ENCODE measurements at places on chromosomes 2 and 18. TPM values are rescaled to one million over a fixed set of nuclear protein-coding genes. Genes with fewer than 3 reads are reported as not detected.

Gene SERPINB4
- total RNA-seq: not detected

Gene MRPL33
- total RNA-seq: 118 TPM

Gene LYPD6
- total RNA-seq: 0.27 TPM

Gene SPAG16
- 26.3 TPM for total RNA-seq

Gene TMEM131
- 52.0 TPM for total RNA-seq

Gene ZSWIM2
- total RNA-seq: not detected

Gene VIT
- 23.9 TPM for total RNA-seq

Gene OSBPL6
- 4.6 TPM for total RNA-seq

Gene NDC80
- total RNA-seq: 1.6 TPM

Gene C18orf54
- 1.6 TPM for total RNA-seq

Gene MZT2A
- total RNA-seq: 43.3 TPM

Gene ARHGEF4
- total RNA-seq: 2.8 TPM

GRCh38 chr2:3302751-3303582 is 74.7 kb downstream of the EIPR1 start:
- no peak for DNase-seq

- DNase-seq: no peak
These were observed 13.7 kb downstream of the LRRTM4 start for GRCh38 chr2:77508511-77508910.

DNA sequence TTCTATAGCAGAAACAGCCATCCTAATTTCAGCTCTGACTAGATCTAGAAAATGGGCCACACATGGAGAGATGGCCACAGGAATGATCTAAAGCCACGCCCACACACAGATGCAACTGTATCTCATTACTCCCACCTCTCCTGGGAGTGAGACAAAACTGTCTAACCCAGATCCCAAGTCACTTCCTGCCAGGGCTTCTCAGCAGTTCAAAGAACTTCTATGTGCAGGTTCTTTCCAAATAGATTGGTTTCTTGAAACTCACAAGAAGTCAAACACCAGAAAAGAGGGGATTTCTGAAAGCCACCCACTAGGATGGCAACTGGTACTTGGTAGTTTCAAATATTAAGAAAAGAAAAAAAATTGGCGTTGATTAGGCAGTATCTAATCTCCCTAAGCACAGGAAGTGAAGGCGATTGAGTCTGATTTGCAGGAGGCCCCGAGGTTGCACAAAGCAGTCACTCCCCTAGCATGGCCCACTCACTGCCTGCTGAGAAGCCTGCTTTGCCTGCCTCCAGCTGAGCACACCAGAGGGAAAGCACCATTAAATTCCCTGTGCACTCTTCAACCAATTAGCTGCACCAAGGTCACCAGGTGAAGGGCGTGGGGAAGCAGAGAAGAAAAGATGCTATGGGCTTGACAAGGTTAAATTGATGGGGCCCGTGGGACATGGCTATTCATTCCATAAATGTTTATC is 51.1 kb downstream of the PAPOLG start:
- DNase-seq: no peak

GRCh38 chr2:54074606-54075341 is 40.6 kb upstream of the ACYP2 start:
- DNase-seq: no peak

GRCh38 chr2:221911890-221912289 is 339.8 kb upstream of the EPHA4 start:
- DNase-seq: no peak

DNA sequence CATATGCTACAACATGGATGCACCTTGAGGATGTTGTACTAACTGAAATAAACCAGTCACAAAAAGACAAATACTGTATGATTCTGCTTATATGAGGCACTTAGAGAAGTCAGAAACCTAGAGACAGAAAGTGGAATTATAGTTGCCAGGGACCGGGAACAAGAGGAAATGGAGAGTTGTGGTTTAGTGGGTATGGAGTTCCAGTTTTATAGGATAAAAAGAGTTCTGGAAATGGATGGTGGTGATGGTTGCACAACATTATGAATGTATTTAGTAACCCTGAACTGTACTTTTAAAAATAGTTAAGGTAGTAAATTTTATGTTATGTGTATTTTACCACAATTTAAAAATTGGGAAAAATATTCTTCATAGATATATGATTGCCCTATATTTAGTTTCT is 97.7 kb downstream of the DPP4 start:
- DNase-seq: no peak

- no peak for DNase-seq
These were observed 53.3 kb upstream of the COL5A2 start for GRCh38 chr2:189232759-189233406.

GRCh38 chr2:240189686-240190085 is 49.2 kb upstream of the OTOS start:
- DNase-seq: no peak

DNA sequence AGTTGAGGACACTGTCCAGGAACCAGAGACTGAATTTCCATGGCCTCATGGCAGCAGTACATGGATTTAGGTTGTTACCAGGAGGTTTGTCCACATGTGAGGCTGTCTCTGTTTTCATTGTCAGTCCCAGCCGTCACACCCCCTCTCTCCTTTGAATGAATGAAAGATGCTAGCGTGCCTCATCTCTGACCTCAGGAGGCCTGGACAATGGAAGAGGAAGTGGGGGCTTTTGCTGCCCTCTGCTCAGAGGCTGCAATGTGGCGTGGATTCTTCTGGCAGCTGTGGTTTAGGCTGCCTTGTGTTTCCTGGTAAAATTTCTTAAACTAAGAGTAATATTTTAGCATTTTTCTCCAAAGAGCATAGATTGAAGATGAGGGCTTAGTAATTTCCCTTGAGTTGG is 47.5 kb downstream of the RAB31 start:
- no peak for DNase-seq

DNA sequence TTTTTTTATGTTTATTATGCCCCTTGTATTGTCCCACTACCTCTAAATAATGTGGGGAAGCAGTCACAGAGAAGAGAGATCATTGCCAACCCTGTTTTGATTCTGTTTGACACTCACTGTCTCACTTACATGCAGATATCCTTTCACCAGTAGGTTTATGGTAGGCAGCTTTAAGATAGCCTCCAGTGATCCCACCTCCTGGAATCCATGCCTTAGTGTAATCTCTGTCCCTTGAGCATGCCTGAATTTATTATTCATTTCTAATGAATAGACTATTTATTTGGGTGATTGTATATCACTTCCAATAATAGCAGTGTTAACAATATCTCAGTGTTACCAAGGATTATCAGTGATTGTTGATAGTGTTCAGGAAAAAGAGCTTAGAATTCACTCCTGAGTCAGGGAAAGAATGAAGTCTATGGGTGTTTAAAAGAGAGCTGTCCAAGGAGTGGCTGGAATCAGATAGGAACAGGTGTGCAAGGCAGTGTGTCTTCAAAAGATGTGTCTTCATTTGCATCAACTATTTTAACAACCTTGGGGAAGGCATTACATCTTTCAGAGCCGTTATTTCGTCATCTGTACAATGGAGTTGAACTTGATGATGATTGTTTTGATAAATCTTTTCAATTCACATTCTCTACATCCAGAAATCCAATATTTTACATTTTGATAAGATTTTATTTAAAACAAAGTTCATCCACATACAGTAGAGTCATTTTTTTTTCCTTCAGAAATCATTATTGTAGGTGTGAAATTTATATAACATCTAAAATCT is 31.9 kb downstream of the PKP4 start:
- DNase-seq: no peak

DNA sequence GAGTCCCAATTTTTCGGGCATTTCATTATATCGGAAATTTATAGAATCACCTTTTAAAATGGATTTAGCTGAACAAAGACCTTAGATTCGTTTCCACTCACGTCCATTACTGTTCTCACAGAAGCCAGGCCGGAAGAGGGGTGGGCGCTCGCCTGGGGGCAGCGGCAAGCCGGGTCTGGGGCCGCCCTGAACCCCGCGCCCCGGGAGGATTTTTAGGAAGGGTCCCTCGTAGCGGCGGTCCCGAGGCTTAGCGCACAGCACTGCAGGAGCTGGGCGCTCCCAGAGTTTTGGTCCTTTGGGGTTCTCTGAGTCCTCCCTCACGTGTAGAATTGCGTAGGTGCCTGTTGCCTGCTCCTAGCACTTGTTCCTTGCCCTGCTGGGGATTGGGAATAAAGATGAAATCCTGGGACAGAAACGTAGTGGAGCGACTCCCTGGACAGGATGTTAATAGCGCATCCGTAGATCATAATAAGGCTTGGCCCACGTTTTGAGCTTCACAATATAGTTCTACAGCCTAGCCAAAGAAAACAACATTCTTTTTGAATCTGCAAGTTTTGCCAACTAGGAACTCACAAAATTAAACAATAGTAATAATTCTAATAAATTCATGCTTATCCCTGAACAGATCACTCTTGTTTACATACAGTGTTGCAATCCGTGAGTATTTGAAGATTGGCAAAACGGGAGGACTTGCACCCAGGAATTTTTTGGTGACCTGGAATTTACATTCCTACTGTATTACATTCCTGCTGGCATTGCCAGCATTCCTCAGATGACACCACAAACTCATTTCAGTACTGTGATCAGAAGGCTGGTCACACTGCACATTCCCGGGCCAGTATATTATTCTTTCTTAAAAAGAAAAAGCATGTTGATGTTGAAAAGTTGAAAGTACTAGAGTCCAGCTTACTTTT is 875 bp downstream of the C18orf63 start:
- DNase-seq: no peak

- DNase-seq: no peak
These were observed 202.3 kb downstream of the LRP1B start for GRCh38 chr2:141928476-141928875.

- no peak for DNase-seq
These were observed 89.7 kb downstream of the KCTD1 start for GRCh38 chr18:26458526-26459232.

GRCh38 chr2:200702646-200703118 is 109.0 kb upstream of the BZW1 start:
- DNase-seq: no peak

- DNase-seq: no peak
These were observed 3.9 kb upstream of the GPR75 start for GRCh38 chr2:53863538-53864227.

DNA sequence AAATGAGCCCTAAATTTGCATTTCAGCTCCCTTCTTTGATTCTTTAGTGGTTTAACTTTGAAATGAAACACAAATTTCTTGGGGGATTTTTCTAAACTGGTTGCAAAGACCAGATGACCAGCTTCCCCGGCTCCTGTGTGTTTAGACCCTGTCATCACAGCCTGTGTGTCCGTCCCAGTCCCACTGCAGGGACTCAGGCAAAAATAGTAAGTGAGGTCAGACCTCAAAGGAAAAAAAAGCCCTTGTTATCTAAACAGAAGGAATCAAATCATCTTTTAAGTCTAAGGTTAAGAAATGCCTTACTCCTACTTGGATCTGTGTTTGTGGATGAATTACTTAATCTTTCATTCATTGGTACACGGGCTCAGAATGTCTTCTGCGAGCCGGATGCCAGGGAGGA is 423.7 kb downstream of the LPIN1 start:
- DNase-seq: no peak

DNA sequence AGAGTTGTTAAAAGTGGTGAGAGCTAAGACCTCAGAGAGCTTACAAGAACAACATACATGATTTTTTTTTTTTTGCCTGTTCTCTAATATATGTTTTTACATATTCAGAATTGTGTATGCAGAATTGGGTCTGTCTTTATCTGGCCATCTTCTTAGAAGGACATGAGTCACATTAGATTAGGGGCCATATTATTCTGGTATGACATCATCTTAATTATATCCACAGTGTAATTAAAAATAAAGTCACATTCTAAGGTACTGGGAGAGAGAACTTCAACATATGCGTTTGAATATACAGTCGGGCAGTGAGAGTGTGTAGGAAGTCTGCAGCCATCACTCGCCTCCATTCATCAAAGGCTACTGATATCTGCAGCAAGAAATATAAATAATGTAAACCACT is 88.3 kb downstream of the DSC3 start:
- no peak for DNase-seq

DNA sequence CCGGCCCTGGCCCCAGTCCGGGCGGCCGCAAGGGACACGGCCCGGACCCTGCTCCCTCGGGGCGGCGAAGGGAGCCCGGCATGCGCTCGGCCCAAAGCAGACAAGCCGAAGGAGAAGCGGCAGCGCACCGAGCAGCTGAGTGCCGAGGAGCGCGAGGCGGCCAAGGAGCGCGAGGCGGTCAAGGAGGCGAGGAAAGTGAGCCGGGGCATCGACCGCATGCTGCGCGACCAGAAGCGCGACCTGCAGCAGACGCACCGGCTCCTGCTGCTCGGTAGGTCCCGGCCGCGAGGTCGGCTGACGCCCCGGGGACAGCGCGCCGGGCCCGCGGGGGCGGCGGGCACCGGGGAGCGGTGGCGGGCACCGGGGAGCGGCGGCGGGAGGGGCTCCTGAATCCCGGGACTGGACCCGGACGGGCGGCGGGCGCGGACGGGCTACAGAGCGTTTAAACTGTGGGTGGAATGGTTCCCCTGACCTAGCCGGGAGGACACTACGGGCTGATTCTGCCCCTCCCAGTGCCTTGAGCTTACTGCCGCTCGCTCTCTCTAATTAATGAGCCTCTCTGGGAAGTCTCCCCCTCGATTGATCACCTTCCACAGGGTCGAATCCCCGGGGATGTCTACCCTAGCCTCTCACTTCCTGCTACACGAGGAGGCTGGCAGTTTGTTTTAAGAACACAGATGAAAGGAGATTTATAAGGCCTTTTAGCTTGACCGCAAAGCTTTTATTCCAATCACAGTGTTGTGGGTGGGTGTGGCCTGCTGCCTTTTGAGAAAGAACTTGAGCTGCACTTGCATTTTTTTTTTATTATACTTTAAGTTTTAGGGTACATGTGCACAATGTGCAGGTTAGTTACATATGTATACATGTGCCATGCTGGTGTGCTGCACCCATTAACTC is 853 bp downstream of the GNAL start:
- no peak for DNase-seq

DNA sequence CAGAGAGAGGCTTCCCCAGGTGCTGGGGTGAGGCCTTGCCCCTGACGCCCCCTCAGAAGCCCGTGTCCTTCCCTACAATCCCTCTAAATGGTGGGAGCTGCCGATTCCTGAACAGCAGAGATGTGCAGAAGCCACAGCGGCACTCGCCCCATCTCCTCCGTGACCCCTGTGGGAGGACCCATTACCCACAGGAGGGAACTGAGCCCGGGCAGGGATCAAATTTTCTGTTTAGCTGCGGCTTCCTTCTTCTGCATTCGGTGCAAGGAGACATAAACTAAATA is 181.2 kb upstream of the RAB6C start:
- DNase-seq: no peak

- DNase-seq: no peak
These were observed 82.8 kb upstream of the HAAO start for GRCh38 chr2:42874949-42875801.

DNA sequence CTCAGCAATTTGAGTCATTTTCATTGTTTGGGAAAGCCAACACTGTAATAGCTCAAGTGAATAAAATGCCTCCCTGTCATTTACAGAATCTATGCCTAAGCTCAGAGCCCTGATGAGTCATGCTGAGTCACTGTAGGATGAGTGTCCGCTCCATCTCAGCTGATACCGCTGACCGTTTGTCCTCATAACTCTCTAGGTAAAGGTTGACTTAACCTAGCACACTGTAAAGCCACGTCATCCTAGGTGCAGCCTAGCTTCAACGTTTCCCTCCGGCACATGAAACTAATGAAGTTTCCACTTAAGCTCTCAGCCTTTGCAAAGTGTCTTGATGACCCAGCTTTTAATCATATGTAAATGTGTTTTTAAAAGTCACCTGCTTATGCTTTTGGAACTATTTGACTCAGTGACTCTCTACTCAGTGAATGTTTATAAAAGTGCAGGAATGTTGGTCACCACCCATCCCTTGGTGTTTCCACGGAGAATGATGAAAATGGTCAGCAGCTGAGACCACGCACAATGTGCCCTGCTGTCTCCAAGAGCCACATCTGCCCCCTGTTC is 154.0 kb downstream of the PMAIP1 start:
- no peak for DNase-seq

GRCh38 chr18:12102136-12102842 is 8.6 kb downstream of the ANKRD62 start:
- no peak for DNase-seq
